Aorta (tissue), 5 donors: ENCODE measurements at places on chromosomes 16 and 17. TPM values are rescaled to one million over a fixed set of nuclear protein-coding genes. Genes with fewer than 3 reads are reported as not detected.

- no peak overlapping the region for H3K4me3 ChIP-seq
- DNase-seq: no peak
- no peak overlapping the region for H3K27ac ChIP-seq
- H3K4me1 ChIP-seq: no peaks in the 10 kb centered on the region
These were observed 113.5 kb upstream of the RPL38 start for GRCh38 chr17:74089869-74090464.

DNA sequence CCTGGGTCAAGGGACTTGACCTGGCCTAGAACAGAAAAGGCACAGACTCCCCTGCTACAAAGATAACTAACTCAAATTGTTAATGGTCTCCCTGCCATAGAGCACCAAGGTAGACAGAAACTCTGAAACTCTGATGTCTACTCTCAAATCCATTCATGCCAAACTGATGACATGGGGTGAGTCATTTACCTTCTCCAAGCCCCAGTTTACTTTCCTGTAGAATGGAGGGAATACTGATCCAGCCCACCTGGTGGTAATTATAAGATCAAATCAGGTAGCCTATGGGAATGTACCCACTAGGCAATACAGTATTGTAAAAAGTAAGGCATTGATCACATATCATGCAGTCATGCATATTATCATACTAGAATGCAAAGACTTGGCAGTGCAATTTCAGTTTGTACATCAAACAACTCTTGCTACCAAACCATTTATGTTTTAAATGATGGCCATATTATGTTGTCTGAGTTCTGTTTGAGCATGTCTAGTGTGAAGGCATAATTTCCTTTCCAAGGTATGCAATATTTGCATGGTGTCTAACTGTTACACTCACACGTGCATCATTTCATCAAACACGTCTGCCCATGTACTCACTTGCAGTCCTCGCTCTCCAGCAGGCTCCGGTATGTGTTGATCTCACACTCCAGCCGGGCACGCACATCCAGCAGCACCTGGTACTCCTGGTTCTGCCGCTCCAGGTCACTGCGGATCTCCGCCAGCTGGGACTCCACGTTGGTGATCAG is 3.0 kb downstream of the KRT31 start:
- H3K4me3 ChIP-seq: no peak overlapping the region
- no peaks in the 10 kb centered on the region for H3K27me3 ChIP-seq
- no peak for DNase-seq
- H3K4me1 ChIP-seq: no peaks in the 10 kb centered on the region
- H3K36me3 ChIP-seq: no peaks in the 10 kb centered on the region
- no peak overlapping the region for H3K27ac ChIP-seq

Gene DNAI2
- not detected for total RNA-seq

DNA sequence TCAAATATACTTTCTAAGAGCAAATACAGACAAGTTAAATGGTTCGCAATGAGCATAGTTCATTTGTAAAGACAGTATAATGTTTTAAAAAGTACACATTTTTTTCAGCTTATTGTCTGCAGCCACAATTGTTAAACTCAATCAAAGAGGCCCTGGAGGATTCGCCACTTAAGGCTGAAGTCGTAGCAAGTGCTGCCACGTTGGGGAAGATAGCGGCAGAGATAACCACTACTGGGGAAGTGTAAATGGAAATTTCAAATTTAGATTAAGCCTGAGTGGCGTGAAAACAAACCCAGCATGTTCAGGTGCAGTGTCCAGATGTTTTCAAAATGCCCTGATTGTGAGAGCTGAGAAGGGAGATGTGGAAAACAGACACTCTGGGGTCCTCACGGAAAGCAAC is 8.4 kb downstream of the PMP22 start:
- H3K27me3 ChIP-seq: no peaks in the 10 kb centered on the region
- peaks cover 6% of the 10 kb centered on the region for H3K36me3 ChIP-seq
- no peak overlapping the region for H3K4me3 ChIP-seq
- peaks cover 2% of the 10 kb centered on the region for H3K4me1 ChIP-seq

- no peaks in the 10 kb centered on the region for H3K27me3 ChIP-seq
- no peaks in the 10 kb centered on the region for H3K36me3 ChIP-seq
- no peaks in the 10 kb centered on the region for H3K4me1 ChIP-seq
- no peak overlapping the region for H3K4me3 ChIP-seq
These were observed 34.1 kb downstream of the EEF2K start for GRCh38 chr16:22240023-22240710.

Gene TPSB2
- total RNA-seq: 51.0 TPM

DNA sequence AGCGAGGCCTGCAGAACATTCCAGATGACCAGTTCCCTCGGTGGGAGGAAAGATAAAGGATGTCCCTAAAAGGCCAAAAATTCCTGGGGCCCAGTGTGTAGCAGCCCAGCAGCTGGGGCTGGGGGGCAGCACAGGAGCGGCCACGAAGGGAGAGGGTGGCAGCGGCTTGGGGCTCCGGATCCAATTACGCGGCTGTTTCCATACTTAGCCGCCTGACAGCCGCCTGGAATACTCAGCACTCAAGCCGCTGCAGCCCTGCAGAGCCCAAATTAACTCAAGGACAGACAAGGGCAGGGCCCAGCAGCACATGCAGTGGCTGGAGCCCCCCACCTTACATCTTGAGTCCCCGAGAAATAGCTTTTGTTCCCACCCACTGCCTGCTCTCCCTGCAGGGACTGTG is 1.3 kb downstream of the SRL start:
- DNase-seq: no peak
- H3K36me3 ChIP-seq: no peaks in the 10 kb centered on the region
- H3K27ac ChIP-seq: no peak overlapping the region
- H3K4me3 ChIP-seq: no peak overlapping the region

DNA sequence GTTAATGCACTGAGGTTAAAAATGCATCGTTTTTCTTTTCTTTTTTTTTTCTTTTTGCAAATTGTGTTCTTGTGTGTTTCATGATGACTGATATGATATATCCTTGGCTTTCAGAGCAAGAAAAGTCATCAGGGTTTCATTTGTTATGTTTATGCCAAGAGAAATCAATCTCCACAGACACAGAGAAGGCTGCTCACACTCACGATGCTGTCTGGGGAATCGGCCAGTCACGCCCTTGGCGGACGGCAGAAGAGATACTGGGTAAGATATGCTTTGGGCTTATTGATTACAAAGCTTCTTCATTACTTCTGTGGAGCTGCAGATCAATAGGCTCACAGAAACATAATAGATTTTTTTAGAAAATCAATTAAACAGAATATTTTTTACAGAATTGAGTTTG is 42.2 kb upstream of the TNRC6C start:
- H3K27me3 ChIP-seq: peaks cover 1% of the 10 kb centered on the region
- no peak overlapping the region for H3K4me3 ChIP-seq
- H3K4me1 ChIP-seq: no peaks in the 10 kb centered on the region
- H3K27ac ChIP-seq: no peak overlapping the region
- no peaks in the 10 kb centered on the region for H3K36me3 ChIP-seq

Gene GRIN2C
- total RNA-seq: 1.6 TPM

- no peaks in the 10 kb centered on the region for H3K27me3 ChIP-seq
- H3K4me3 ChIP-seq: no peak overlapping the region
- DNase-seq: peak; percentile 42
- H3K36me3 ChIP-seq: no peaks in the 10 kb centered on the region
These were observed 72.1 kb downstream of the IL21R start for GRCh38 chr16:27474041-27474440.

GRCh38 chr16:11581678-11582077 is 5.0 kb downstream of the LITAF start:
- no peak overlapping the region for H3K4me3 ChIP-seq
- no peak overlapping the region for H3K27ac ChIP-seq
- DNase-seq: no peak
- H3K4me1 ChIP-seq: no peaks in the 10 kb centered on the region

DNA sequence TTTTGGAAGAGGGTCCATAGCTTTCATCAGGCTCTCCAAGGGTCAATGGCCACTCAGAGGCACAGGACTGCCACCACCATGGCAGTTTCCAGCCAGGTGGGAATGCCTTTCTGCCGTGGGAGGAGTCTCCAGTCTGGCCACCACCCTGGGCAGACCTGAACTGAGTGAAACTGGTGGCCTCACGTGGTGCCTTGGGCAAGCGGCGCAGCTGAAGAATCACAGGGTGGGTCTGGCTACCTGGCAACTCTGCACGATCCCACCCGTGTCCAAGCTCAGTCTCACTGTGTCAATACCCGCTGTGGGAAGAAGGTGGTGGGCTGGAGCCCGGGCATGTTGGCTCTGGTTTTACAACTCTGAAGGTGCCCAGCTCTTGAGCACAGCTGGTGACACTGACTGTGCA is 31.8 kb downstream of the VAC14 start:
- no peak overlapping the region for H3K27ac ChIP-seq
- DNase-seq: no peak
- H3K4me1 ChIP-seq: no peaks in the 10 kb centered on the region
- H3K4me3 ChIP-seq: no peak overlapping the region
- H3K36me3 ChIP-seq: no peaks in the 10 kb centered on the region

- H3K36me3 ChIP-seq: no peaks in the 10 kb centered on the region
- H3K27ac ChIP-seq: peak within 1 kb of the TSS; percentile 89
- H3K4me1 ChIP-seq: no peaks in the 10 kb centered on the region
- H3K4me3 ChIP-seq: peak within 1 kb of the TSS; percentile 86
- no peaks in the 10 kb centered on the region for H3K27me3 ChIP-seq
These were observed at the start of gene METTL26 for GRCh38 chr16:636206-637080. TSS of gene METTL26 (minus strand) at chr16:636305. CDS start at chr16:636290, 15 bp downstream.

Gene PRPSAP1
- total RNA-seq: 47.2 TPM

GRCh38 chr17:5352681-5353289 is 66.7 kb downstream of the NUP88 start:
- H3K36me3 ChIP-seq: peaks cover 8% of the 10 kb centered on the region
- no peak overlapping the region for H3K27ac ChIP-seq
- H3K27me3 ChIP-seq: no peaks in the 10 kb centered on the region
- H3K4me1 ChIP-seq: no peaks in the 10 kb centered on the region
- H3K4me3 ChIP-seq: no peak overlapping the region
- no peak for DNase-seq

GRCh38 chr17:77501101-77501566 is 360.4 kb downstream of the SEC14L1 start:
- H3K36me3 ChIP-seq: no peaks in the 10 kb centered on the region
- H3K4me1 ChIP-seq: no peaks in the 10 kb centered on the region
- DNase-seq: peak; percentile 63
- no peak overlapping the region for H3K27ac ChIP-seq

- H3K36me3 ChIP-seq: peaks cover 3% of the 10 kb centered on the region
- H3K27ac ChIP-seq: no peak overlapping the region
- DNase-seq: no peak
- no peaks in the 10 kb centered on the region for H3K4me1 ChIP-seq
These were observed 20.8 kb downstream of the GOSR2 start for GRCh38 chr17:46943501-46944393.

DNA sequence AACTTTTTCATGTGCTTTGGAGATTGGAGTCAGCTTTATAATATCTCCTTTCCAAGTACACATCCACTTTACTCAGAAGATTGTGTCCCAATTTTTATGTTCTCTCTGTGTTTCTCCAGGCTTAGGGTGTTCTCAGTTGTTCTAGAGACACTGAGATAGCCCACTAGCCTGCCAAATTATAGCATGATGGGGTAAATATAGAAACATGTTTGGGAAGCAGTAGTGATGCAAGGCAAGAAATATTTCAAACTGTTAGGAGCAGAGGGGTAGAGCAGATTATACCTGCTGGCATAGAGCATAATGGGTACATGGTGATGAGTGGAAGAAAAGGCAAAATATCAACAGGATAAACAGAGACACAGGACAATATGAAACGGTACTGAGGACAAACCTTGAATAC is 12.4 kb downstream of the SLFN11 start:
- H3K36me3 ChIP-seq: peaks cover 8% of the 10 kb centered on the region
- H3K4me1 ChIP-seq: peaks cover 8% of the 10 kb centered on the region
- DNase-seq: no peak
- no peaks in the 10 kb centered on the region for H3K27me3 ChIP-seq

DNA sequence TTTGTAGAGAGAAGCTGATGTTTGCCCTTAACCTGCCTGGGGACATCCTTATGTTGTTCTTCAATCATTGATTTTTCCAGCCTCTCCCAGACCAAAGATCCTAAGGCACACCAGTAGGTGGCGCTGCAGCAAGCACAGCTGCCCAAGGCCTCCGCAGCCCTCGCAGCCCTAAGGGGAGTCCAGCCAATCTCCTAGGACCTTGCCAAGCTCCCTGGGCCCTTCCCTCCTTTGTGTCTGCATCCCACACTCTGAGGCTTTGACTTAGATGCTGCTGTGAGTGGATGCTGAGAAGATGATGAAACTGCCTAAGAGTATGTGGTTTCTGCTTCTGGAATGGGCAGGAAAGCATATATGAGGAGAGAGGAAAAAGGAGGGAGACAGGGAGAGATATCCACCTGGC is 47.1 kb downstream of the SPACA3 start:
- peak; percentile 55 for DNase-seq
- H3K27ac ChIP-seq: no peak overlapping the region
- H3K27me3 ChIP-seq: no peaks in the 10 kb centered on the region
- no peaks in the 10 kb centered on the region for H3K36me3 ChIP-seq
- no peak overlapping the region for H3K4me3 ChIP-seq

Gene COASY
- total RNA-seq: 43.2 TPM

- DNase-seq: no peak
- H3K36me3 ChIP-seq: no peaks in the 10 kb centered on the region
- no peak overlapping the region for H3K4me3 ChIP-seq
- no peaks in the 10 kb centered on the region for H3K4me1 ChIP-seq
- H3K27ac ChIP-seq: no peak overlapping the region
- H3K27me3 ChIP-seq: no peaks in the 10 kb centered on the region
These were observed 9.5 kb upstream of the RHBDL3 start for GRCh38 chr17:32256012-32256700.

Gene TEX14
- total RNA-seq: 0.24 TPM

DNA sequence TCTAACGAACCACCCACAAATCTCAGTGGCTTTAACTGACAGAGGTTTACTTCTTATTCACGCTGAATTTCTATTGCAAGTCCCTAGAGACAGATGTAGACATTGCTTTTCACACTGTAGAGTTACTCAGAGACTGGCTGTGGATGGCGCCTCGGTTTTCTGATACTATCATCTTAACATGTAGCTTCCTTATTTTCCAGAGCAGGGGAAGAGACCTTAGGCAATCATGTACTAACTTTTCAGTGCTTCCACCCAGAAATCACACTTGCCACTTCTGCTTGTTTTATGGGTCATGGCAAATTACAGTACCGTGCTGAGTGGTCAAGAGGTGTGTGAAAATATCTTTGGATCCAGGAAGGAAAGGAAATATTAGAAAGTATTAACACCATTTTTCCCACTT is 65.4 kb downstream of the MAF start:
- no peaks in the 10 kb centered on the region for H3K36me3 ChIP-seq
- DNase-seq: no peak
- no peaks in the 10 kb centered on the region for H3K27me3 ChIP-seq
- H3K4me3 ChIP-seq: no peak overlapping the region

Gene GSG1L2
- total RNA-seq: not detected

DNA sequence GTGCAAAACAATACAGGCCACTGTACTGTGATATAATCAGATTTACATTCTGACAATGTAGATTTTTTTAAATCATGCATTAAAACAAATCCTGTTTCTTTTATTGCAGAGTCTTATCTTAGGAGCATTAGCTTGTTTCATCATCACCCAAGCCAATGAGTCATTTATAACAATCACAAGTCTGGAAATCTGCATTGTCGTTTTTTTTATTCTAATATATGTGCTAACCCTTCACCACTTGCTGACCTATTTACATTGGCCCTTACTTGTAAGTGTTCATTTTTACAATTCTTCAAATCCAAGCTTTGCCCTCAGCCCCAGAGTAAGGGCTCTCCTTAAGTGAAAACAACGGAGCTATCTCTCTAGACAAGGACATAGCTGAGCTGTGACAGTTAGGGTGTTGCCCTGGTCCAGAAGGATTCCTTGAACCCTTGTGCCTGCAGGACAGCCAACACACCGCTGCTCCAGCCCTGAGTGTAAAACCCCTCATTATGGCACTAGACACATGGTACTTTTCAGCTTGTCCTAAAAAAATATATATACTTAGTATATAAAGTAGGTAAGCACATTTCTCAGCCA is 3.7 kb downstream of the CMTM1 start:
- no peaks in the 10 kb centered on the region for H3K27me3 ChIP-seq
- DNase-seq: no peak
- H3K4me1 ChIP-seq: no peaks in the 10 kb centered on the region
- H3K36me3 ChIP-seq: peaks cover 5% of the 10 kb centered on the region
- no peak overlapping the region for H3K27ac ChIP-seq

Gene ABCA8
- 50.8 TPM for total RNA-seq

Gene C1QTNF1
- total RNA-seq: 439 TPM
